Activated CD4-positive, alpha-beta T cell treated with anti-CD3 and anti-CD28 coated beads for 36 hours (primary cell): ENCODE measurements at places on chromosomes 4 and X. TPM values are rescaled to one million over a fixed set of nuclear protein-coding genes. Genes with fewer than 3 reads are reported as not detected.

TMPRSS11F gene
- not detected for total RNA-seq

UGT2B10 gene
- not detected for total RNA-seq

DNA sequence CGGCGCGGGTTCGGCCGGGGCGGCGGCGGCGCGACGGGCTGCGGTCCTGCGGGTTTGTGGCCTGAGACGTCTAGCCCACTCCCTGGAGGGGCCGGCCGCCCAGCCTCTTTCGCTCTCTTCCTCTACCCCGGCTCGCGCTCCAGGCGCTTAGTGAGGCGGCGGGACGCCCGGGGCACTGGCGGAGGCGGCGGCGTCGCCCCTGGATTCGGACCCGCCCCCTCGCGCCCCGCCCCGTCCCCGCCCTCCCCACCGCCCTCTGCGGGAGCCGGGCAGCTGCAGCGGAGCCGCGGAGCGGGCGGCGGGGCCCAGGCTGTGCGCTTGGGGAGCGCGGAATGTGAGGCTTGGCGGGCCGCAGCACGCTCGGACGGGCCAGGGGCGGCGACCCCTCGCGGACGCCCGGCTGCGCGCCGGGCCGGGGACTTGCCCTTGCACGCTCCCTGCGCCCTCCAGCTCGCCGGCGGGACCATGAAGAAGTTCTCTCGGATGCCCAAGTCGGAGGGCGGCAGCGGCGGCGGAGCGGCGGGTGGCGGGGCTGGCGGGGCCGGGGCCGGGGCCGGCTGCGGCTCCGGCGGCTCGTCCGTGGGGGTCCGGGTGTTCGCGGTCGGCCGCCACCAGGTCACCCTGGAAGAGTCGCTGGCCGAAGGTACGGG lies at the start of gene BMP2K:
Gene BMP2K, plus strand, starts transcription at position 272 of the 650 bp plus-strand sequence. Its CDS starts 194 bp downstream, at position 466.
- peak; percentile 88 for DNase-seq

MAGEA2 gene
- total RNA-seq: not detected

MFAP3L gene
- 0.53 TPM for total RNA-seq

ADH7 gene
- not detected for total RNA-seq

DNA sequence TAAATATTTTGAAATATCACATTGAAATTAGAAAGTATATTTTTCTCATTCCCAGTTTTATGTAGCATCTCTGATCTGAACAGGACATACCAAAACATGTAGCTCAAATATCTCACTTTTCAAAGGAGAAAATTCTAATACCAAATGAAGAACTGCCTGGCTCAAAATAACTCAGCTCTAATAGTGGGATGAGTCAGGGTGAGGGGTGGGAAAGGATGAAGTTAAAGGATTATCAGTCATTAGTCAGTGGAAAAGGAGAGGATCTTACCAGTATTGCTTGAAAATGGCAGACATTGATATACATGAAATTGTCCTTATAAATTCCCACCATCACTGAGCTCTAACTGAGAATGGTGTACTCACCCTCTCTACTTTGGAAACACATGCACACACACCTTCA lies 803.2 kb downstream of the RAPGEF2 start:
- DNase-seq: no peak

GRCh38 chr4:13208558-13209193 lies 275.5 kb downstream of the RAB28 start:
- no peak for DNase-seq

GRCh38 chrX:9690046-9690445 lies 75.6 kb downstream of the GPR143 start:
- no peak for DNase-seq

DOK7 gene
- not detected for total RNA-seq

FGFBP1 gene
- total RNA-seq: not detected

PSAPL1 gene
- not detected for total RNA-seq

DNA sequence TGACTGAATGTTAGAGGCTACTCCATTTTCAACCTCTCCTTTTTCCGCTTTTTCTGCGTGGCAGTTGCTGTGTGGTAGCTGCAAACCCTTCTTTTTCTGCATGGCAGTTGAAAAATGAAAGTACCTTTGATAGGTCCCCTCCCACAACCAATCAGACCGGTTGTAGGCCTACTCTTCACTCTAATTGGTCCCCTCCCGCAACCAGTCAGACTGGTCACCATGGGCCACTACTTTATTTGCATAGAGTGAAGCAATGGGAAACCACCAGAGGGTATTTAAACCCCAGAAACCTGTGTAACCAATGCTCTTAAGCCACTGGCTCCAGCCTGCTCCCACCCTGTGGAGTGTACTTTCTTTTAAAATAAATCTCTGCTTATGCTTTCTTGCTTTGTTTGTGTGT lies 877.8 kb downstream of the FAM133A start:
- no peak for DNase-seq

- no peak for DNase-seq
These were observed 21.0 kb upstream of the PCYT1B start for GRCh38 chrX:24668111-24668510.

DNA sequence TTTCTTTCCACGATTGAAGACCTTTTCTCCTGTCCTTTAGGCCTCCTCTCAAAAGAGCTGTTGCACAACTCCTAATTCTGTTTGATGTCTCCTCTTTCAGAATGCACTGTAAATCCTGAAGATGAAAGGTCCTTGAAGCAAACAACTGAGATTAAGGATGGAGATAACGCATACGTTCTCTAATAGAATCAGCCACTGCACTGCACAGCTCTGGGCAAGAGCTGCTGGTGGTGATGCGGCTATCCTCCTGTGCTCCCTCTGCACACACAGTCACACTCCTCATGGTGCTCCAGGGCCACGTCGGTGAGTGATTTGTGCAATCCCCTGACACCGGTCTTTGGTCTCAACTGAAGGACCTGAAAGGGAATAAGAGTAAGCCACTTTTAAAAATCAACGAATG lies 208.7 kb downstream of the PDGFC start:
- no peak for DNase-seq

GRCh38 chrX:94576367-94577004 lies 902.5 kb downstream of the FAM133A start:
- no peak for DNase-seq

GRCh38 chr4:189279188-189279587 lies 661.5 kb upstream of the FRG1 start:
- no peak for DNase-seq

HSFX2 gene
- total RNA-seq: not detected

- DNase-seq: no peak
These were observed 790 bp downstream of the CLGN start for GRCh38 chr4:140426610-140427105.

SUPT20HL2 gene
- total RNA-seq: not detected

PDE5A gene
- 0.47 TPM for total RNA-seq

- DNase-seq: no peak
These were observed 125.1 kb downstream of the RAPGEF2 start for GRCh38 chr4:159227984-159228383.

- DNase-seq: no peak
These were observed 15.4 kb upstream of the TBC1D19 start for GRCh38 chr4:26568446-26568994.

CXorf65 gene
- 31.2 TPM for total RNA-seq

DNA sequence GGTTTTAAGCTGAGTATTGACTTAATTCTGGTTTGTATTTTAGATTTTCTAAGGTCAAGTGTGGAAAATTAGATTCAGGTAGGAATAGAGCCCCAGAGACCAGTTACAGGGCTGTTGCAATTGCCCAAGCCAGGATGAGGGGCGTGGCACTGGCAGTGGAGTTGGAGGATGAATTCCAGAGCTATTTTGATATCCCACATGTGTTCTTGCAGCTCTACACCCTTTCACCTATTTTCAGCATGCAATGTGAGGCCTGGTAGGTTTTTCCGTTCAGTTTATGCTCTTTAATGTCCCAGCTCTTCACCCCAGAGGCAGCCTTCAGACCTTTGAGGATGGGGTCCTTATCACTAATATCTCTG lies 17.9 kb upstream of the OGT start:
- DNase-seq: no peak

DNA sequence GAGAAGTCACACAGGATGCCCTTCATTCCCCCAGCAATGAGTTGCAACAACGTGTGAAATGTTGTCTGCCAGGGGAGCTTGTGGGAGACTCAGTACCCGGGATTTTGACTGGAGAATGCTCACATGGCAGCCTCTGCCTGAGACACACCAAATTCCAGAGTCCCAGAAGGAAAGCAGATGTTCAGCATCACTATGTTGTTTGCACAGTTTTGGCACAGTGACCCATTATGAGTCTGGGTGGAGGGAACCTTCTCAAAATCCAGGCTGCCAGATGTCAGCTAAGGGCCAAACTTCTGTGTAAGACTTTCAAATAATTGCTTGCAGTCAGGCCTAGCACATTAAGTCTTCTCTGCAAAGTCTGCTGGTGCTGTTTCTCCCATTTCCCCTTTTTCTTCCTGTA lies 1029.7 kb upstream of the TENM3 start:
- DNase-seq: no peak

DNA sequence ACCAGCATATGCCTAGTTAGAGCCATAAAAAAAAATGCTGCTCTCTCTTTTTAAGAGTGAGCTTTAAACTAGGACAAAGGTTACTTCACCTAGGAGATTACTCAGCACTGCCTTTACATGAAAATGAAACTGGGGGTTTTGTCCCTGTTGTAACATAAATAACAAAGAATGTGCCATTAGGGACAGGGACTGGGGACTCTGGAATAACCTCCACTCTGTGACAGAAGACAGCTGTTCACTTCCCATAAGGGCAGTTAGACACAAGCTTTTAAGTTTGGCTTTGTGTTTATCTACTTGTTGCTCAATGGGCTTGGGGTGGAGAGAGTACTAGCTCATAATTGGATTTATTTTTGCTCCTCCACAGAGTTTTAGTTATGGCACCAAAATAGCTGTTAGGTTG lies 11.9 kb downstream of the ENPEP start:
- no peak for DNase-seq

DNA sequence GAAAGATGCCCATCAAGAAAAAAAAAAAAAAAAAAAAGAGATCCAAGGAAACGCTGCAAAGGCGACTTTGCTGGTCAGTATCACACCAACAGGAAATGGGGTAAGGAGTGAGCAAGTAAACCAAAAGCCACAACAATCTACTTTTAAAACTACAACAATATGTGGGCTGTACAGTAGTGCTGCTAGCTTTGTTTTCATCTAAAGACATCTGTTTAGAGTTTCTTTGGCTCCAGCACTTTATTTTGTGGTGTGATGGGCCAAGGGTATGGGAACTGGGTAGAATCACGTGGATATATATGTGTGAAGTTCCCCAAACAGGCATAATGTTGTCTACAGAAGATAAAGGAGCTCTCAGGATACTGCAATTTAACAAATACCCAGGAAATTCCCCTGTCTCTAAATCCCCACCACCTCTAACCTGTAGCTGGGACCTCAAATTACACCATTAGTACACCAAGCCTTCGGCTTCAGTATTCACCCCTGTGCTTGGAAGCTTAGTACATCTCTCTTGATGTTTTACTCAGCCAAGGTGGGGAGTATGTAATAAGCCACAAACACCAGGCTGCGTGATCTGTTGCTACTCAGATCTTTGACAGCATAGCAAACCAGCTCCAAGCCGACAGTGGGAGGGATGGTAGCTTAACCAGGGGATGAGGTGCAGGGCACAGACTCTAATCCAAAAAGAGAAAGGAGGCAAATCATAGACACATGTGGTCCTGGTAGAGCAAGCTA lies 207.9 kb downstream of the HS6ST2 start:
- DNase-seq: no peak

GPR119 gene
- not detected for total RNA-seq

DUSP21 gene
- not detected for total RNA-seq

FAAH2 gene
- total RNA-seq: 8.1 TPM

- DNase-seq: peak; percentile 5
These were observed at the start of gene TCEAL9 for GRCh38 chrX:103356130-103356798. TSS of gene TCEAL9 (plus strand) at chrX:103356506. CDS start at chrX:103357685, 1,179 bp downstream.

DNA sequence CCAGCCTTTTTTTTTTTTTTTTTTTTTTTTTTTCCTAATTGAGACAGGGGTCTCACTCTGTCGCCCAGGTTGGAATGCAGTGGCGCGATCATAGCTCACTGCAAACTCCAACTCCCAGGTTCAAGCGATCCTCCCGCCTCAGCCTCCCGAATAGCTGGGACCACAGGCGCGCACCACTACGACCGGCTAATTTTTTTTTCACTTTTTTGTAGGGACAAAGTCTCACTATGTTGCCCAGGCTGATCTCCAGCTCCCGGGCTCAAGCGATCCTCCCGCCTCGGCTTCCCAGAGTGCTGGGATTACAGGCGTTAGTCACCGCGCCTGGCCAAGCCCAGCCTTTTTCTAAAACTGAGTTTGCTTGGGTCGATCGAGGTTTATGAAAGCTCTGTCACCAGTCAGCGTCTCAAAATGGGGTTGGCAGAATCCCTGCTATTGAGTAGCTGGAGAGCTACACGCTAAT lies 1.3 kb upstream of the OTUD5 start:
- DNase-seq: peak; percentile 48

DNA sequence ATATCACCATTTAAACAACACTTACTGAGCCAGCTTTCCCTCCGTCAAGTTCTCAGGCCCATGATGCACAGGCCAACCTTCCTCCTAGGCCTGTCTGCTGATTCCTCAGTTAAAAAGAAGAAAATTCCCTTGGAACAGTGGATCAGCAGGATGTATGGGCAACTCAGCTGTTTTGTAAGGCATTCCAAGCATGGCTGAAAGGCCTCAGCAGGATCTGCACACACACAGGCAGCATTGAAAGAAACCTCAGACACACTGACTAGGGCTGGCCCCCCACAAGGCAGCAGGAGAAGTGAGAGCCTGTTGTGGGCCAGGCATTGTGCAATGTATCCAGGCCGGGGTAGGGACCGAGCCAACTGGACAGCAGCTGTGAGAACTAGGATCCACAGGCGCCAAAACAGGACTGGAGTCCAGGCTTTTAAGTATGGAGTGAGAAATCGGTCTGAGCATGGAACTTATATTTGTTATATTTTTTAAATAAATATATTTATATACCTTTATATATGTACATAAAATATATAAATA lies 171.4 kb downstream of the NWD2 start:
- DNase-seq: no peak

- DNase-seq: no peak
These were observed 30.9 kb downstream of the MCUB start for GRCh38 chr4:109590905-109591304.

- peak; percentile 68 for DNase-seq
These were observed 127.4 kb upstream of the SFRP2 start for GRCh38 chr4:153916273-153916755.

DNA sequence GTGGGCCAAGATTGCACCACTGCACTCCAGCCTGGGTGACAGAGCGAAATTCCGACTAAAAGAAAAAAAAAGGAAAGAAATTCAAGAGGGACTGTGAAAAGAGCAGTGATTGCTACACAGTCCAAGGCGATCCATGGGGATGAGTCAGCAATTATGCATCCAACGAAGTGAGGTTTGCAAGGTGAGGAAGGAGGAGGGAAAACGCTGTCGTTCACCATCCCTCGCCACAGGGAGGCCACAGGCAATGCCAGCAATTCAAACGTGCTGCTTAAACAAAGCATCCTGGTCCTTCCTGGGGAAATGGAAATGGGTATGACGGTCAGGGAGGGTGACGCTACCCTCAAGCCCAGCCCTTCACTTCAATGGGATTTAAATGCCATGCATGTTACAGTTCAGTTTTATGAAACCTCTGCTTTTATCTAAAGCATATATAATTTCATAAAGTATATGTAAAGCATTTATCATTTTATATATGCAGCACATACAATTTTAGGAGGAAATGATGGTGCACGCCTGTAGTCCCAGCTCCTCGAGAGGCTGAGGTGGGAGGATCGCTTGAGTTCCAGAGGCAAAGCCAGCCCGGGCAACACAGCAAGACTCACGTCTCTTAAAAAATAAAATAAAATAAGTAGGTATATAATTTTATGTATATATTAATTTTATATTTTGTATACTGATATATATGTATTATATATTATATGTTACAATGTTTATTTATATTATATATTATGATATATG lies 108.7 kb downstream of the DHRSX start:
- no peak for DNase-seq

GRCh38 chr4:139299536-139299935 lies 1.8 kb upstream of the NAA15 start:
- DNase-seq: no peak
